ENCODE measurements at places on chromosomes 6 and 20.

DNA sequence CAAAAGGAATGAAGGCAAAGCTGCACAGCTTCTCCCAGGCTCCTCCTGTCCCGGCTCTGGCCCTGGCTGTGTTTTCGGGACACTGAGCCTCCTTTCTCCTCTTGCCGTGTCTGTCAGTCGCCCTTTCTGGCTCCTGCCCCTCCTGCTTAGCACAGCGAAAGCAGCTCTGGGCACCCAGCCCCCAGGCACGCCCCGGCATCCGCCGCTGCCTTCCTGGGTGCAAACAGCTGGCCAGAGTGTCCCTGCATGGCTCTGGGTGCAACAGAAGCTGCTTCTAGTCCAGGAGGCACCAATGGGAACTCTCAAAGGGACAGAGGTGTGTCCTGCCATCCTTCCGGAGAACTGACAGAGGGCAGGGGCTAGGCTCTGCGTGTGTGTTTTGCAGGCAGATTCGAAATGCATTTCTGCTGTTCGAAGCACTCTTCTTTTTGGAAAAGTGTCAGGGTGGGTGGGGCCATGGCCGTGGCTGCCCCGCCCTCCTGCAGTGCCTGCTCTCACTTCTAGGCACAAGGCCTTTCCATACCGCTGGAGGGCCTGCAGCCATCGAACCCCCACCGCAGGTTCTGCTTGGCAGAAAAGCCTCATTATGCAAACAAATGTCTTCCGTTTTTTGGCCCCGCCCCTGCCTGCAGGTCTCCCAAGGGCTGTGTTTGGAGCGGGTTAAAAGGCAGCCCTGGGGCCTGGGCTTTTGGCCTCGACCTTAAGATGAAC, 15.5 kb downstream of the COL9A3 start:
- DNase-seq: peak; percentile 76

DNA sequence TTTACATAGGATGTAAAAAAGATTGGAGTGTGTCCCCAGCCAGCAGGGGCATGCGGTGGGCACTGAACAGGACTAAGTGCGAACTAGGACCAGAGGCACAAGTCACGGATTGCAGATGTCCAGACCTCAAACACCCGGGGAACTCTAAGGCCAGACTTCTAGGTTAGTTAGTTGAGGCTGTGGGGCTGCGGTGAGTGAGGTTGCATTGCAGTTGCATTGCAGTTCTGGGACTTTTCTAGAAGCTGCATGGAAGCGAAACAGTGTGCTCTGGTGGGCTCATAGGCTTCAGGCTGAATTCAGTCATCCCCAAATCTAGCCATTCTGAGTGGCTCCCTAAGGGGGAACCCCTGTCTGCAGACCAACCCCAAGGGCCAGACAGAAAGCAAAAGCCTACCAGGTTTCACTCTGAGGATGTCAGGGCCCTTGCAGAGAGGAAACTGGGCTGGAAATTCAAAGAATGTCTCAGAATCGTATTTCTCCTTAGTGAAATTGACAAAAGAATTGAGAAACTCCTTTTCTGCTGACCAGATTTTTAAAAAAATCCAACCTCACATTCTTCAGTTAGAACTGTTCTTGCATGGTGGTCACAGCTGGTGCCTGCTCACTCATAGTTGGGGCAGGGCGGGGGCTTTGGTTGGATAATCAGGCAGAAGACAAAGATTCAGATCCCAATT, 182.8 kb downstream of the ZDHHC14 start:
- peak; percentile 64 for DNase-seq

- DNase-seq: no peak
Measured at GRCh38 chr6:167933847-167934246, 63.6 kb upstream of the KIF25 start.

GRCh38 chr6:73041051-73041450, 184.2 kb downstream of the KHDC1L start:
- DNase-seq: no peak

DNA sequence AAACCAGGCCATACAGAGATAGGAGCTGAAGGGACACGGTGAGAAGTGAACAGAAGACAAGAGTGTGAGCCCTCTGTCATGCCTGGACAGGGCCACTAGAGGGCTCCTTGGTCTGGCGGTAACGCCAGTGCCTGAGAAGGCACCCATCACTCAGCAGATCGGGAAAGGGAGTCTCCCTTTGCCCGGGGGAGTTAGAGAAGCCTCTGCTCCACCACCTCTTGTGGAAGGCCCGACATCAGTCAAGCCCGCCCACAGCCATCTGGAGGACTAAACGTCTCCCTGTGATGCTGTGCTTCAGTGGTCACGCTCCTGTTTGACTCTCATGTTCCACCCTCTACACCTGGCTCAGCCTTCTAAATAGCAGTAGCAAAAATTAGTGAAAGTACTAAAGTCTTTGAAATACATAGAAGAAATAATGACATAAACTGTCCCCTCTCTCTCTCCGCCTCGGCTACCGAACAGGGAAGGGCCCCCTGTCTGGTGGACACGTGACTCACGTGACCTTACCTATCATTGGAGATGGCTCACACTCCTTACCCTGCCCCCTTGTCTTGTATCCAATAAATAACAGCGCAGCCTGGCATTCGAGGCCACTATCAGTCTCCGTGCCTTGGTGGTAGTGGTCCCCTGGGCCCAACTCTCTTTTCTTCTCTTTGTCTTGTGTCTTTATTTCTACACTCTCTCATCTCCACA, 66.7 kb downstream of the RPP21 start:
- no peak for DNase-seq

GRCh38 chr6:56144538-56145324, 102.6 kb downstream of the COL21A1 start:
- no peak for DNase-seq

GRCh38 chr6:163872335-163872734, 457.8 kb downstream of the QKI start:
- no peak for DNase-seq

GRCh38 chr6:160063771-160064413, 57.7 kb upstream of the SLC22A1 start:
- no peak for DNase-seq

- no peak for DNase-seq
Measured at GRCh38 chr6:170475118-170475517, 78.0 kb downstream of the PSMB1 start.

- no peak for DNase-seq
Measured at GRCh38 chr20:13288357-13288756, 67.3 kb downstream of the ISM1 start.

- no peak for DNase-seq
Measured at GRCh38 chr6:10425975-10426780, 11.3 kb upstream of the TFAP2A start.

DNA sequence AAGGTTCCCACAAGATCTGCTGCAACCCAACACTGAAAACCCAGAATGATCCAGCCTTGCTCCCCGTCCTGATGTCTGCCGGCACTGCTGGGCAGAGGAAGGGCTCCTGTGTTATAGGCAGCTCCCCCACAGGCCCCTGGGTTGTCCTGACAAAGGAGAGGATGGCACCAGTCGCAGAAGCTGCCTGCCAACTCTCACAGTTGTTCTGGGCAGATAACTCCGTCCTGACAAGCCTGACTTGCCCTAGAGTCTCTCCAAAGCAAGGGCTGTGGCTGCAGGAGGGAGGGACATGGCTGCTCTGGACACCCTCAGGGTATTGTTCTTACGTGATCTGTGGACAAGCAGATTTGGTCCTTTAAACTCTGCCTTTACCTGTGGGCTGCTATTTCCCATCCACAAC, 243.8 kb downstream of the CDH26 start:
- no peak for DNase-seq

GRCh38 chr6:16639684-16640480, 121.4 kb downstream of the ATXN1 start:
- DNase-seq: no peak

GRCh38 chr6:24344976-24345375, 12.9 kb downstream of the DCDC2 start:
- no peak for DNase-seq

GRCh38 chr6:71072508-71072907, 115.6 kb upstream of the B3GAT2 start:
- DNase-seq: no peak

GRCh38 chr6:54134935-54135334, 23.7 kb downstream of the MLIP start:
- DNase-seq: no peak

- DNase-seq: no peak
Measured at GRCh38 chr6:162211022-162211421, 516.5 kb downstream of the PRKN start.

DNA sequence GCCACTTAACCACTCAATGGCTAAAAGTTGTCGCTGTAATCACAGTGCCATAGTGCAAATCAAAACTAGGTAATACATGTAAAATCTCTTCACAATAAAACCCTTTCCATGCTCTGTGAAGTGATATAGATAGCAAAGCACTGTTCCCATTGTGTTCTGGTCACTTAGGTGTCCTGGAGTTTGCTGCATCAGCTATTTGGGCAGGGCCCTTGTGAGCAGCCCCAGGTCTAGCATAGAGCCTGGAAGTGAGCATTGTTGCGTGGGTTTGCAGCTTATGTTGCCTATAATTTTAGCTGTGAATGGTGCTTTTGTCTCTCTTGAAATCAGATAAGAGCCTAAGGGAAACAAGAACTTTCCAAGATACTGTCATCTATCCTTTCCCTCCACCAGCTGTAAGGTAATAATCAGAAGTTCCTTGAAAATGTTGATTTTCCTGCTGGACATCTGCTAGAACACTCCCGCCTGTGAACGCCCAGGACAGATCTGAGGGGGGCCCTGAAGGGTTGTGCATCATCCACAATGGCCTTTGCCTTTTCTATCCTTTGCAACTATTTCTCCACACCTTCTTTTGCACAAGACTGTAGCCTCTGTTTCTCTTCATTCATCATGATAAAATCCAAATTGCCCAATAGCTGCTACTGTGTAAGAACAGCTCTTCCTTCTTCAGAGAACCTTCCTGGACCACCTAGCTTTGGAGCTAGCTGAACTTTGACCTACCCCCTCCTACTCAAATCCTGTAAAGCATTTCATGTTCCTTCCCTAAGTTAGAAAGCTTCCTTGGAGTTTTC, 57.0 kb downstream of the TNFAIP3 start:
- no peak for DNase-seq

DNA sequence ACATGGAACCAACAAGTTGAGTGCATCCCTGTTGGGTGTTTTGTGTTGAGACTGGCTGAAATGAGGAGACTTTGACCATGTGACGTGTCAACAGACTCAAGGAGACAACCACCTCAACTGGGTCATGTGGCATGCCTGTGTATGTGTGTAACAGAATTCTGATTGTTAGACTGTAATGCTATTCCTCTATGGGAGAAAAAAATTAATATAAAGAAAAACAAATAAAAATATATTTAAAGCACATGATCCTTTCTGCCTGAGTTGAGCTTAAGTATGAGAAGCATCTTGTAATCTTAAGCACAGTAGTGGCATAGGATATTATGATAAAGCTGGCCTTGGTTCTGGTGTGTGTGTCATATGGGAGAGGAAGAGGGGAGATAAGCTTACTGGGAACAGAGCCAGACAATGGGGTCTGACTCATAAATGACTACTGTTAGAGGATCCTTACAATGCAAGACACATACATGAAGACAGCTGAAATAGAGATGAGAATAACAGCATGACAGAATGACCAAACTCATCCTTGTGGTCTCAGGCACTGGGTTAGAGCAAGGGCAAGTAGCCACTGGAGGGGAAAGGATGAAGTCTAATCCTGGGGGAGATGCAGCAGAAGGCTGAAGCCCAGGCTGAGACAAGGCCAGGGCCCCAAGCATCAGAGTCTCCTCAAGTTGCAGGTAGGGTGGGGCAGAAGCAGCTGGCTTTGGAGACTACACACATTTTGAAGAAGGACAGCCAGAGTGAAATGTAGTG, 9.2 kb downstream of the TP53INP2 start:
- DNase-seq: no peak

DNA sequence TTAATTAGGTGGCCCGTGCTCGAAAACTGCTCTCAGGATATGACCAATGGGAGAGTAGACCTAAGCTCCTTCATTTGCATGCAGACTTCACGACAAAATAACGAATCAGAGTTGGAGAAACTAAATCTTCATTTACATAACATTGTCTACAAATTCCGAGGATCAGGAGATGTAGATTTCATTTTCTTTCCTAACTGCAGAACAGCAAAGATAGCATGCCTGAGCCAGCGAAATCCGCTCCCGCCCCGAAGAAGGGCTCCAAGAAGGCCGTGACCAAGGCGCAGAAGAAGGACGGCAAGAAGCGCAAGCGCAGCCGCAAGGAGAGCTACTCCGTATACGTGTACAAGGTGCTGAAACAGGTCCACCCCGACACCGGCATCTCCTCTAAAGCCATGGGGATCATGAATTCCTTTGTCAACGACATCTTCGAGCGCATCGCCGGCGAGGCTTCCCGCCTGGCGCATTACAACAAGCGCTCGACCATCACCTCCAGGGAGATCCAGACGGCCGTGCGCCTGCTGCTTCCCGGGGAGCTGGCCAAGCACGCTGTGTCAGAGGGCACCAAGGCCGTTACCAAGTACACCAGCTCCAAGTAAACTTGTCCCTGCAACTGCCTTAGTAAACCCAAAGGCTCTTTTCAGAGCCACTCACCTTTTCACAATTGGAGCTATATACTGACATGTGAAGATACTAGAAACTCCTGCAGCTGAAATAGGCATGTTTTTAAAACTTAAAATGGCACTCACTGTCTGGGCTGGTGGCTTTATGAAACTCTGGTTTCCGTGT, 96.5 kb downstream of the HFE start:
- no peak for DNase-seq

DNA sequence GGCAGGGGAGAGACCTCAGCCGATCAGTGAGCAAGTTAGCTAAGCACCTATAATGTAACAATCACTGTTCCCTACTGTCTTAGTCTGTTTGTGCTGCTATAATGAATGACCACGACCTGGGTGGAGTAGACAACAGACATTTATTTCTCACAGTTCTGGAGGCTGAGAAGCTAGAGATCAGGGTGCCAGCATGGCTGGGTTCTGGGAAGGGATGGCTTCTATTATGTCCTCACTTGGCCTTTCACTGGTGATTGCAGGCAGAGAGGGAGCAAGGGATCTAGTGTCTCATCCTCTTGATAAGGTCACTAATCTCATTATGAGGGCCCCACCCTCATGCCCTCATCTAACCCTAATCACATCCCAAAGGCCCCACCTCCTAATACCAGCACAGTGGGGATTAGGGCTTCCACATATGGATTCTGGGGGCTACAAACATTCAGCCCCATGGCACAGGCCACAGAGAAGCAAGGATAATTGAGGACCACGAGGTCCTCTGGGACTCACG, 162.5 kb downstream of the CD83 start:
- no peak for DNase-seq

DNA sequence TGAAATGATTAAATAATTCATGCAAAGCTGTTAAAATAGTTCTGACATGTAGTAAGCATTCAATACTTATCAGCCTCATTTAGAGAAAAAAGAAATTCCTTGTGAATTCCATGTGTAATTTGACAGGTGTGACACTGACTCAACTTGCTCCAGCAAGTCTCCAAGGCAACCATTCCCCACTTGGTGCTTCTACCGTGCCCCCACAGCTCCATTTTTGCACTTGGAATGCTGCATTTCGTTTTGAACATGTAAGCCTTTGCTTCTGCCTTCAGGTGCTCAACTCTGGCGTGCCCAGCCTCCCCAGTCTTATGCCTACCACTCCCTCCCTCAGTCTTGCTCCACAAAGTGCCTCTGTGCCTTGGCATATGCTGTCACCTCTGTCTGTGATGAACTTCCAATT, 760.6 kb upstream of the CHD6 start:
- no peak for DNase-seq

- DNase-seq: no peak
Measured at GRCh38 chr6:147554281-147554680, 45.8 kb downstream of the SAMD5 start.

- no peak for DNase-seq
Measured at GRCh38 chr20:38825571-38825900, 20.0 kb downstream of the PPP1R16B start.

GRCh38 chr6:71079677-71080076, 122.8 kb upstream of the B3GAT2 start:
- DNase-seq: no peak
